ENCODE measurements at places on chromosomes 4 and X. TPM values are rescaled to one million over a fixed set of nuclear protein-coding genes. Genes with fewer than 3 reads are reported as not detected.

The ADGRL3 gene
- 2.8 TPM for total RNA-seq

The TIGD2 gene
- 14.7 TPM for total RNA-seq

The PASD1 gene
- not detected for total RNA-seq

The SULT1B1 gene
- total RNA-seq = 0.21 TPM

- DNase-seq = no peak
These were observed 216.9 kb downstream of the PTTG2 start for GRCh38 chr4:38177035-38177546.

GRCh38 chr4:149166876-149167275 is 648.8 kb downstream of the IQCM start:
- DNase-seq = no peak

- DNase-seq = no peak
These were observed 49.5 kb downstream of the METTL14 start for GRCh38 chr4:118734491-118735205.

DNA sequence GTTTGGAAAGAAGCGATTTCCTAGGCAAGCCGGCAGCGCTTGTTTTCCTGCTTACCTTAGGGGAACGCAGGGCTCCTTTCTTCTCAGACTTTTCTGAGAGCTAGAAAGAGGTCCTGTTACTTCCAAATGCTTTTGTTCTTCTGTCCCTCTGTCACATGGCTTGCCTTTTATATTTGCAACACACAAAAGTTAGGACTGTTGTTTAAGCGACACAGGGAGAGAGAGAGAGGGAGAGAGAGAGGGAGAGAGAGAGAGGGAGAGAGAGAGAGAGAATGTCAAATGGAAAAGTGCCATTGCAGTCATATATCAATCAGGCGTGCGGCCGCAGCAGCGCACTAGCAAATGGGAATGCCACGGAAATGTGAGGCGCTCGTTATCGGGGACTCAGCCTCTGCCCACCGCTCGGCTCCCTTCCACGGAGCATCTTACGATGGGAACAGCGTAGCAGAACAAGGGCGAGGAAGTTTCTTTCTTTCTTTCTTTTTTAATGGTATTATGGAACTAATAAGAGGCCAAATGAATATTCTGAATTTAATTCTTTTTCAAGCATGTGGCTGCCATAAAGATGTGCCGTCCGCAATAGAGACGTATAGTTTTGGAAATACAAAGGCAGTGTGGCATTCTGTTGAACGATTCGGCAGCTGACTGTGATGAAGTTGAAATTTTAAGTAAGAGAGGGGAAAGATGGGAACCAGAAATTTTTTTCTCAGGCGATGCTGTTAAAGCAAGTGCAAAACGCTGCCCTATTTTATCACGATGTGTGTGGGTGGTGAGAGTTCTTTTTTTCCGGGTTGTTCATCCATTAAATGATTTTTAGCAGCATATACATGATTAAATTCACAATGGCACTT is at the start of gene NDP:
TSS of gene NDP (minus strand) at position 142 of the 851 bp plus-strand sequence. CDS start 14,745 bp downstream, outside the sequence.
- DNase-seq = no peak

GRCh38 chr4:53321151-53321983 is 44.5 kb downstream of the SCFD2 start:
- DNase-seq = peak; percentile 61

DNA sequence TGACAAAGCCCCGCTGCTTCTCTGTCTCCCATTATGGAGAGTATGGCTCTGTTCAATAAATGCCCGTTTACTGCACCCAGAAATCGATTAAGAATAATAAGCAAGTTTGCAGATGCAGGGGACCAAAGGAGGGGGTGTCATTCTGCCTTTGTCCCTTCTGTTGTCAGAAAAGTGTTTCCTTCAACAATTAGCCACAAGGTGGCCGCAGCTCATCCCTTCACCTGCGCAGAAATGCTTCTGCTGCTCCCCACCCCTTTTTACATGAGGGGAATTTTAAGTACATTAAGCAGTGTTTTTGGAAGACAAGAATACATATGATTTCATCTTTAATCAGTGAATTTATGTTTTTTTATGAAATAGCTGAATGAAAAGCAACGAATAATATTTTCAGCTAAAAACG is 175.6 kb upstream of the ARX start:
- no peak for DNase-seq

GRCh38 chrX:23919706-23920320 is 12.0 kb downstream of the CXorf58 start:
- no peak for DNase-seq

DNA sequence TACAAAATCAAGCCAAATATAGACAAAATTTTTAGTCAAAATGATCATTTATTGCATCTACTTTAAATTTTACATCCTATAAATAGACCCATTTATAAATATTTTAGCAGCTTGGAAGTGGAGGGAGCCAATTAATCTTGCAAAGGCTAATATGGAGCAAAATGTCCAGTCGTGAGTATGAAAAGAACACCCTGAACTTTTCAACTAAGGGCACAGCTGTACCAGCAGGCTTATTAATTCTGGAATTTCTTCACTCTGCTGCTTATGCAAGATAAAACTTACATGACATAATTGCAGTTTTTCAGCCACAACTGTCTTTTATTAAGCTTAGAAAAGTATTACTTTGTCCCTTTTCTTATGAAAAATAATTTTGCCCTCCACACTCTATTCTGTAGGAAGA is 22.9 kb upstream of the USP53 start:
- peak; percentile 16 for DNase-seq

- DNase-seq = no peak
These were observed 15.3 kb downstream of the NPY1R start for GRCh38 chr4:163317110-163317509.
